Fibroblast of skin of left quadriceps (primary cell): ENCODE measurements at places on chromosomes 2 and 18.

GRCh38 chr2:80499095-80499494 is 194.5 kb upstream of the LRRTM1 start:
- peak; percentile 26 for DNase-seq

DNA sequence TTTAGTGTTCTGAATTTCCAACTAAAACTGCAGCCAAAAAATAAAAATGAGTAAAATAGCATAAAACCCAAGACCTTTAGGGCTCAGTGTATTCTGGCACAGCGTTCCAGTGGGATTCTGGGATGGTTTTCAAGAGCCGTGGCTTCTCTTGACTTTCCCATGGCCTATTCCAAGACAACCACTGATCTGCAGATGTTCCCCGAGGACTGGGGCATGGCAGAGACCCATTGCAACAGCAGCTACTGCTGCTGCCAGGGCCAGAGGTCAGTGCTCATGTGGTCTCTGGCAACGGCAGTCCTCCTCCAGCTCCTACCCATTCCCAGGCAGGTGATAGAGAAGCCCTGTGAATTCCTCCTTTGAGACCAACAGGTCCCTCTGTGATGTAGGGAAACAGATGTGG is 26.8 kb downstream of the TNP1 start:
- no peak for DNase-seq

DNA sequence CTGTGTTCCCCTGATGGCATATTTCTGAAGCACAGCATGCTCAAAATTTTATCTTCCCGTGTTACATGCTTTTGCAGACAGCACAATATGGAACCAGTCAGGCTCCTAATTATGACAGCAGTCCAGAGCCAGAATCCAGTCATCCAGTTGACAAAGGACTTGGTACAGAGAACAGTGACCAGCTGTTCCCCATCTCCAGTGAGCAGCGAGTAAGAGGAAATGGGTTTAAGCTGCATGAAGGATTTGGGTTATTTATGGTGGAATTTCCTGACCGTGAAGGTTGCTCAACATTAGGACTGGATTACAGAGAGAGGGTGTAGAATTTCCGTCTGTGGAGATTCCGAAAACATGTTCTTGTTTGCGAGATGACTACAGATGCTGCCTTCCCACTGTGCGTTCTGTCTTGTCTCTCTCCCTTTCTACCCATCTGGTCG is 24.4 kb downstream of the SGPP2 start:
- peak; percentile 78 for DNase-seq

DNA sequence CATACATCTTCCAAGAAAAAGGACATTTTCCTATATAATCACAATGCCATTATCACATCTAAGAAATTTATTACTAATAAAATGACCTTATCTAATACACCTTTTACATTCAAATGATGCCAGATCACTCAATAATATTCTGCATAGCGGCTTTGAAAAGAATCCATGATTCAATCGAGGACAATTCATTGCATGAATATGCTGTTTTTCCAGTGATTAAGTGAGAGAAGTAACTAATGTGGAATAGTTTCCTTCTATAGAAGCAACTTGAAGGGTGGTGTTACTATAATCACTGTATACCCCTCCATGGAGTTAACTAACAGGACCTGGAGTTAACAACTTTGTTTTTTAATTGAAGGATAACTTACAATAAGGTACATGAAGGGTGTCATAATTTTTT is 9.1 kb downstream of the PLEK start:
- DNase-seq, result no peak

- DNase-seq, result no peak
These were observed 14.2 kb upstream of the DOCK10 start for GRCh38 chr2:225056330-225057073.

- DNase-seq, result peak; percentile 49
These were observed 108.4 kb upstream of the BZW1 start for GRCh38 chr2:200703127-200703925.

DNA sequence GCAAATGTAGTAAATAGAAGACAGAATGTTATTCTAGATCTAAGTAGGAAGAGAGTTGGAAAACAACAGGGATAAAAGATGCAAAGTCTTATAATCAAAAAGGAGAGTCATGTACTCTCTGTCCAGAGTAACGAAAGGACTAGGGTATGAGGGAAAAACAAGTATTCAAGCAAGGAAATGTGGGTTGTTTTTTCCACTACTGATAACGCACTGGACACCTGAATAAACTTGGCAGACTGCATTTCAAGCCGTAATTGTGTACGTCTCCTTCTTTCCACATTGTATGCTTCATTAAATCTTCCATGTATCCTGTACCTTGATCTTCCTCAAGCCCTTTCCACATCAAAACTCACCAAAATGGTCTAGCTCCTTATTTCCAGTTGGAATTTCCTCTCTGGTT is 420.6 kb downstream of the ZEB2 start:
- no peak for DNase-seq

DNA sequence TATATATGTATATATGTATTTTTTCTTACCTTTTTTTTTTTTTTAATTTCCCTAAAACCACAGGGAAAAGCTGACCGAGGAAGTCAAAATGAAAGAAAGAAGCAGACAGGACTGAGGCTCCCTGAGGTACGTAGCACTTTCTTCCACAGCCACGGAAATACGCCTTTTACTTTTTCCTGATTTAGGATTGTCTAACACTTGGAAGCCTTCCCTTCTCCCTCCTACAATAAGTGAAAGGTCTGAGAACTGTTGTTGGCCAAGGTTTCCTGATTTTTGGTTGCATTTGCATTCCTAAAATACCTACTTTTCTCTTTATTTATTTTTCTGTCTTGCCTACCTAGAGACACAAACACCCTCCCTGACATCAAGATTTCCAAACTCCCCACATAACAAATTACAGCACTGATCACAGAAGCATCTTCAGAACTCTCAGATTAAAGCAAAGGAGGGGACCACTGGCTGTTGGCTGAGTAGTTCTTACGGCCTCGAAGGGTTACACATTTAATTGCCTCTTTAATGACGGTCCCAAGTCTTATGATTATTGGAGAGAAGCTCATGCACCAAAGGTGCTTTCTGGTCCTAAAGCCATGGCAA is 778.5 kb upstream of the FANCL start:
- DNase-seq, result no peak

DNA sequence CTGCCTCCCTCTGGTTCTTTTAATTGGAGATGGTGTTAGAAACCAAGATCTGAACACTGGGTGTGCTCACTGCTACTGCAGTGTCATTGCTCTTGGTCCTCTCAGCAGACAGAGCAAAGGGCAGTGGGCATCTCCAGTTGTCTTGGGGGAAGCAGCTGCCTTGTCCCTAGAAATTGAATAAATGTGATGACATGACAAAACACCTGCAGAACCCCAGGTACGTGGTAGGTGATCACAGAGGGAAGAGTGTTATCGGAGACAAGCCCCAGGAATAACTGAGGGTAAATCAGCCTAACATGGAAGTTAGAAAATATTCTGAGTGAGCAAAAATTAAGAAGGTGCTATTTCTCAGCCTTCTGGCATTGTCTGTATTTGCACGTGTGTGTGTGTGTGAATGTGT is 311.9 kb upstream of the HDAC4 start:
- no peak for DNase-seq

GRCh38 chr2:100524331-100524730 is 38.5 kb upstream of the PDCL3 start:
- DNase-seq, result no peak

- no peak for DNase-seq
These were observed 1420.3 kb upstream of the PIK3C3 start for GRCh38 chr18:40534723-40535122.

DNA sequence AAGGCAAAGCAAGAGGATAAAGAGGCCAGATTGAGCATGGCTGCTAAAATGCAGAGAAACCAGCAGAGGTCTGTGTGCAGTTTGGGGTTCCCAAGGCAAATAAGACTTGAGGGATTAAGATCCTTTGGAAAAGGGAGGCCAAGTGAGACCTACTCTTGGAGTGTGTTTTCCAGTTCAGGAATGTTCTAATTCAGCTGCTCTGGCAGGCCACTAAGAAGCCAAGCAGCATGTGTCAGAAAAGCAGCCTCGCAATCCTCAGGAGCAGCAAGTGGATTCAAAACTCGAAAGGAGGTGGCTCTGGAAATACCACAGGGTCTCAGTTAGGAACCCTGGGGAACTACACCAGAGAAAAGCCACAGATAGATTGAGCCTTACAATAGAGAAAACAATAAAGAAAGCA is 569.2 kb downstream of the METTL4 start:
- no peak for DNase-seq

- no peak for DNase-seq
These were observed 278.2 kb upstream of the NCKAP5 start for GRCh38 chr2:133846476-133846875.

DNA sequence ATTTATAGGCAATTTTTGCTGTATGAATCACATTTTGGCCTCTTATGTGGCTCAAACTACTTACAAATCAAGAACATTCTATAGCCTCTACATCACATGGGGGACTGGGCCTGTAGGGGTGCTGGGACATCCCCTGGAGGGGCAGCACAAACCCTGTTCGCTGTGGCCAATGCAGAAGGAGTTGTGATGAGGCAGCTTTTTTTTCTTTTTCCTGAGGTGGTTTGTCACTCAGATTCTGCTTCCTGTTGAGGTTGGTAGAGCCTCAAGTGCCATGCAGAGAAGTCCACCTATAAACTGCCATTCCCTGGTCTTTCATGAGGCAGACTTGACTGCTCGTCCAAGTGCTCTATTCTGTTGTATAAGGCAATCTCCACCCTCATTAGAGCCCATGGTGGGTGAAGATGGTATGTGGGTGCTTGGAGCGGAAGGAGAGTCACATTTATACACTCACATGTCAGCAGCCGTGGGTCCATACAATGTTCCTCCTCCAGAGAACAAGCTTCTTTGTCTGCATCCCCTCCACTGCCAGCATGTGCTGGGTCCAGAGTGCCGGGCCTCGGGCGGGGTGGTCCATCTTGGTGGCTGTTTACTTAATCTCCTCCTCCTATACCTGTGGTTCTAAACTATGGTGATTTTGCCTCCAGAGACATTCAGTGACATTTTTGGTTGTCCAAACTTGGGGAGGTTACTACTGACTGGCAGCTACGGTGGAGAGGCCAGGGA is 120.3 kb downstream of the ACOXL start:
- DNase-seq, result no peak

DNA sequence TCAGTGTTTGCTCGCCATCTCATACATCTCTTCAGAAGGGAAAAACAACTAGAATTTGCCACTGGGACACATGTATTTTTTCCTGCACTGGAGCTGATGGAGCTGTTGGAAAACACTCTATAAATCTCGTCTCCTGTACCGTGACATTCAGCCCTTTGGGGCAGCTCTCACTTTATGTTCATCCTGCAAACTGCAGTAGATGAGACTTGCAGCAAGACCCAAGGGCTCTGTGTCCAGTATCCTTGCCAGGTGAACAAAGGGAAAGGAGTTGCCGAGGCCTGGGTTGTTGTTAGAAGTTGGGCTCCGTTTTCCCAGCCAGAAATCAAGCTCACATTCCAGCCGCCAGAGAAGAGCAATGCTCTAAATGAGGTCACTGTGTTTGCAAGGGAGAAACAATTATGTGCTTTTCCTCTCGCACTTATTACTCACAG is 285.1 kb downstream of the SLC4A3 start:
- peak; percentile 27 for DNase-seq

DNA sequence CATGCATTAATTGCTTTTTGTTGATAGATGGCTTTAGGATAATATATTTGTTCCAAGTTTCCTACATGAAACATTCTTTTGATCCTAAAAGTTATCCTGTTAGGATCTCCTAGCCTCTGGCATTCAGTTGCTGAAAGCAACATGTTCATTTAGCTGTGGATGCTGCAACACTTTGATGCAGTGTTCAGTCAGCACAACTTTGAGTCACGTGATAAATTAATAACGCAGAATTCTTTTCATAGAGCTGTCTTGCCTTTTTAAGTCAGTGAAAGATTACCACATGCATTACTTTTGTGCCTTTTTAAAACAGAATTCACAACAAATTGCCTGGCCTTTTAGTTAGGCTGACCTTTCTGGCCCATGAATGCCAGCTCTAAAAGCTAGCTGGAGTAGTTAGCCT is 1467.9 kb upstream of the ZEB2 start:
- DNase-seq, result no peak

- peak; percentile 28 for DNase-seq
These were observed 117.5 kb upstream of the CRIM1 start for GRCh38 chr2:36238106-36238505.

- DNase-seq, result peak; percentile 11
These were observed 1858.4 kb upstream of the PIK3C3 start for GRCh38 chr18:40096675-40097074.

- peak; percentile 76 for DNase-seq
These were observed 198.6 kb upstream of the EPAS1 start for GRCh38 chr2:46098621-46099062.
